ENCODE measurements at places on chromosomes 3 and 15.

GRCh38 chr15:99481951-99482230 is 83.9 kb upstream of the MEF2A start:
- no peak for DNase-seq

- DNase-seq: peak; percentile 89
Measured at GRCh38 chr3:187738331-187739093, 6.8 kb downstream of the BCL6 start.

DNA sequence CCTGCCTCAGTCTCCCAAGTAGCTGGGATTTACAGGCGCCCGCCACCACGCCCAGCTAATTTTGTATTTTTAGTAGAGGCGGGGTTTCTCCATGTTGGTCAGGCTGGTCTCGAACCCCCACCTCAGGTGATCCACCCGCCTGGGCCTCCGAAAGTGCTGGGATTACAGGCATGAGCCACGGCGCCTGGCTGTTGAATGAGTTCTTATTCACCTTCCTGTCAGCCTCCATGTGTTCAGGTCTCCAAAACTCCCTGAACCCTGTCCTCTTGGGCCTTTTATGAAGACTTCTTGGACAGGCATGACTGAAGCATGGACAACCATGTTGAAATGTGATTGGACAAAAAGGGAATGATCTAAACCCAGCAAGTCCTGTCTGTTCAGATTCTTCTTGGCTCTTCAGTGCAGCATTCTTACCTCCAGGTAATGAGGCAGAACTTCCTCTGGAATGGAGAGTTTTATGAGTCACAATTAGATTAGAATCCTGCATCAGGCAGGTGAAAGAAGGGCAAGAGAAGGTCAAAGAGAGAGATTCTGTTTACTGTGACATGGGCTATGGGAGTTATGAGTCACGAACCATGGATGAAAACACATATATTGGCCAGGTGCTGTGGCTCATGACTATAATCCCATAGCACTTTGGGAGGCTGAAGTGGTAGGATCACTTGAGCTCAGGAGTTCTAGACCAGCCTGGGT is 23.1 kb upstream of the EIF4A2 start:
- peak; percentile 21 for DNase-seq

DNA sequence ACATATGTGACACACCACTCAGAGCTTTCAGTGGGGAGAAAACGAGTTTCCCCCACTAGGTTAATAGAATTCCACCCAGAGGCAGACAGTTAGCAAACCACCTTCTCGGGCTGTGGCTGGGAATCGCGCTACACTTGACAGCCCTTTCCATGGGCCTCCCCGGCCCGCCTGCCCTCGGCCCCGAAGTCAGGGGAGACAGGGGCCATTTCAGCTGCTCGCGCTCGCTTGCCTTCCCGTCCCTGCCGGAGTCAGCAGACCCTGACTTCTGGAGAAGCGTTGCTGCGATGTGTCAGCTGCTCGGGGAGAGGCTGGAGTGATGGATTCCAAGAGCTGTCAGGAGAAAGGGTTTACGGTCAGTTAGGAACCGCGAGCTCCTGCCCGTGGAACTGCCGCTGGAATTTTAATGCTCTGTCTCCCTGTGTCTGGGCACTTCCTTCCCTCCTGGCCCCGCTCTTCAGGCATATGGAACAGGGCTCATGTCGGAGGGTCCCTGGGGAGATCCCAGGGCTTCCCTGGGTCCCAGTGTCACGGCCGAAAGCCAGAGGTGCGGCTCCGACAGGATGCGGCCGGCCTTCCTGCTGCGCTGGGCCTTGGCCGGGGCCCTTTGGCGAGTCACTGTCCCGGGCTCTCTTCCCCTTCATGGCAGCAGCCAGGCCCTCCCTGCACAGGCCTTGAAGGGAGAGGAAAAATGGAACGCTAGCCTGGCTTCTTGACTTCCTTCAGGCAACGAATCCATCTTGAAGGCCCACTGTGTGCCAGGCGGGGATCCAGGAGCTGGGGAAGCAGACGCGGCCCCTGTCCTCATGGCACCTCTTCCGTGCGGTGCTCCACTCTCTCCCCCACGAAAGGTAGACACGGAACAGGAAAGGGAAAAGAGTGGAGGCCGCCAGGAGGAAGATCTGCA is 38.4 kb upstream of the VPS8 start:
- DNase-seq: no peak

GRCh38 chr3:184233127-184233843 is 3.9 kb downstream of the VWA5B2 start:
- DNase-seq: no peak

GRCh38 chr3:50359760-50360110 is 414 bp upstream of the TMEM115 start:
- no peak for DNase-seq

DNA sequence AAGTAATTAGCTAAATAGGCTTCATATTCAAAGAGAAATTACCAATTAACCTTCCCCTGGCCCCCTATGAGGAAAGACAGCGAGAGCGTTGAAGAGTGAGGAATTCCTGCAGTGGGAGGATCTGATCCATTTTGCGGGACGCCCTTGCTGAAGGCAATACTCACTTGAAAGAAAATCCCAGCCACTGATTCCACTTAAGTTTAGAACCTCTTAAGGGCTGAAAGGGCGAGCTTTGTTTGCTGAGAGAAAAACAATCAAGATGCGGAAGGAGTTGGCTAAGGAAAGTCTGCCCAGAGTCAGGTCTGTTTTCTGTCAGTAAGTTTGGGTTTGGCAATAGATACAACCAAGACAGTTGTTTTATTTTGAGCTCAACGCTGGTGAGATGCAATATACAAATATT is 102.8 kb upstream of the GBE1 start:
- no peak for DNase-seq

- DNase-seq: no peak
Measured at GRCh38 chr15:92670621-92671020, 15.0 kb upstream of the FAM174B start.

DNA sequence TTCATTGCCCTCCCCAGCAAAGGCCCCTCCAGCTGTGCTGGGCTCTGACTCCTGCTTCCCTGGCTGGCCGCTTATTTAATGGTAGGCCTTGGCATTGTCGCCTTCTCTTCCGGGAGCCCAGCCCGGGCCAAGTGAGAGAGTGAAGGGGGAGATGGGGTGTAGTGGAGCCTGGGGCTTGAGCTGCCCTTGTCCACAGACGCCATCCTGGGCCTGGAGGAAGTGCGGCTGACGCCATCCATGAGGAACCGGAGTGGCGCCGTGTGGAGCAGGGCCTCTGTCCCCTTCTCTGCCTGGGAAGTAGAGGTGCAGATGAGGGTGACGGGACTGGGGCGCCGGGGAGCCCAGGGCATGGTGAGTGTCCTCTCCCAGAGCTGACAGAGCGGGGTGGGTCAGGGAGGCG is 3.3 kb downstream of the LMAN1L start:
- DNase-seq: no peak

DNA sequence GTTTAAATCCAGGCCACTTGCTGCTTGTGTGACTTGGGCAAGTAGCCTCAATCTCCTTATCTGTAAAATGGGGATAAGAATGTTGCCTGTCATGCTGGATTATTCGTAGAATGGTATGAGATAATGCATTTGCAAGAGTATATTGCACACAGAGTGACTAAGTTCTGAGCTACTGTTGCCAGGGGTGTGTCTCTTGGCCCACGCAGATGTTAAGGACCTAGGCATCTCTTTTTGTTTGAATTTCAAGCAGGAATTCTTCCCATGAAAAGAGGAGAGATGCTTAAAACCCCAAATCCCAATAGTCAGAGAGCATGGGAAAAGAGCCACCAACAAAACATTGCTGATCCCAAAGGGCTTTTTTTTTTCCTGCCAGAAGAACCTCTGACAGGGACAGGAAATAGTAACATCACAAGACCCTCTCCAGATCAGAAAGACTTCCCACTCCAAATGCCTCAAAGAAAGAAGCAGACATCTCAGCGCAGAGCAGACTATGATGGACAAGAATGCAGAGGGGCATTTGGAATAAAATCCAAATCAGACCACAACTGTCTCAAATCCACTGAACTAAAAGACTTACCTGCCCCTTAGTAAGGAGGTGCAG is 90.5 kb downstream of the MRPL46 start:
- DNase-seq: no peak

DNA sequence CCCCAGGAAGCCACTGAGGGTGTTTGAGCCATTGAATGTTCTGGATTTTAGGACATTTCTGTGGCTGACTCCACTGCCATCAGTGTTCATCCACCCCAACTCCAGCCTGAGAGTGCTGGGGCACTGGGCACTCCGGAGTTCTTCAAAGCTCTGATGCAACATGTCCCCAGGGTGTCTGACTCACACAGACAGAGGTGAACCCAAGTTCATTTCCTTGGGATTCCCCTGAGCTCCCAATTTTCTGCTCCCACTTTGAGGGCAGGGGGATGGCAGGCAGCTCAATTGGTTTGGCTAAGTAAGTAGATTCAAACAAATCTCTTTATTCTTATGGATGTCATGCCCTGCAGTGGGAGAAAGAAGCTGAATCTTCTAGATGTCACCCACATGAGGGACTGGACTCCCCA is 2.2 kb downstream of the STRA6 start:
- DNase-seq: peak; percentile 39

DNA sequence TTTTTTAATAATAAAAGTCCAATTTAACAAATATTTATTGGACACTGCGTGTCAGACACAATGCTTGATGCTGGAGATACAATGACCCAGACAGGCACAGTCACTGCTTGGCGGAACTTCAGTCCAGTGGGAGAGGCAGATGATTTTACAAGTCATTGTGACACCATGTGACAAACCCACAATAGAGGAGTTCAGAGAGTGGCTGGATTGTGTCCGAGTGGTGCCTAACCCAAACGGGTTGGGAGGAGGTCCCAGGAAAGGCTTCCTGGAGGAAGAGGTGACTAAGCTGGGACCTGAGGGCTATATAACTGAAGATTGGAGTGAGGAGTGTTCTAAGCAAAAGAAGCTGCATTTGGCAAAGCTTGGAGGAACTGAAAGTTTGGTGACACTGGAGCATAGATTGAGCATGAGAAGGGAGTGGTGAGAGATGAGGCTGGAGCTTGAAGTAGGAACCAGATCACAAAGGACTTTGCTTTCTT is 41.4 kb downstream of the CRTC3 start:
- no peak for DNase-seq

DNA sequence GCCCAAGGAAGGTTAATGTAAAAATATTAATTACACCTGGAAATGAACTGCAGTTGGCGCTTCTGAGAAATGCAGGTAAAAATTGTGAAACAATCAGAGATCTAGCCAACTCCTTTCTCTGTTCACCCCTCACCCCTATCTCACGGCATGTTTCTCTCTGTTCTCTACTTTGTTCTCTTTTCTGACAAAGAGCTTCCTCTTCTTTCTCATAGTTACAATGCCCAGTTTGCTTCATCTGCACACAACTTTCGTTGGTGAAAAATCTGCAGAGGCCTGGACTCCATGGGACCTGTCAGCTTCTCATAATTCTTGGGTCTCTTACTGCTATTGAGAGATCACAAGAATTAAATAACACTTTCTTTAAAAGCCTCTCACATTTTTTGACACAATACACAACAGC is 212.9 kb upstream of the LRRN1 start:
- DNase-seq: no peak

DNA sequence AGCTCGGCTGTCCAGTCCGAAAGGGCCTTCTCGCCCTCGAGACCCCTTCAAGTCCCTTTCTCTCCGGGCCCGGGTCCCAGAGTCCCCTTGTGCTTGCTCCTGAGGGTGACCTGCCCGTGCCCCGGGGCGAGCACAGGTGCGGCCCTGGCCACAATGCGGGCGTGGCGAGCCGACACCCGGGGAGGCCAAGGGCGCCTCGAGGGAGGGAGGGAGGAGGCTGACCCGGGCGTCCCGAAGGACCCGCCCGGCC is 810 bp upstream of the MEF2A start:
- no peak for DNase-seq

GRCh38 chr15:68672781-68673205 is 94.0 kb downstream of the CORO2B start:
- DNase-seq: peak; percentile 10

DNA sequence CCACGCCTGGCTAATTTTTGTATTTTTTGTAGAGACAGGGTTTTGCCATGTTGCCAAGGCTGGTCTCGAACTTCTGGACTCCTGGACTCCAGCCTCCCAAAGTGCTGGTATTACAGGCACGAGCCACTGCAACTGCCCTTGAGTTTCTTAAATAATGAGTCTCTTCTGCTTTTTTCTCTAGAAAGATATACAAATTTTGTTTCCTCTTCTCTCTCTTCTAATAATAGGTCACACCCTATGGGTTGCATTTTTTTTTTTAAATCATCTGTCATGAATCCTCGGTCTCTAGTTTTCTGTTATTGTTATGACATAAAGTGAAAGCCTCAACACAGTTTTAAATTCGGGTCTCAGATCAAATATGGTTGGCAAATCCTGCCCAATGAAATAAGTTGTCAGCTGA is 111.2 kb downstream of the IL12A start:
- DNase-seq: no peak

GRCh38 chr15:32730677-32731654 is 13.2 kb downstream of the GREM1 start:
- peak; percentile 40 for DNase-seq

- DNase-seq: no peak
Measured at GRCh38 chr3:55440104-55440708, 46.9 kb downstream of the WNT5A start.

DNA sequence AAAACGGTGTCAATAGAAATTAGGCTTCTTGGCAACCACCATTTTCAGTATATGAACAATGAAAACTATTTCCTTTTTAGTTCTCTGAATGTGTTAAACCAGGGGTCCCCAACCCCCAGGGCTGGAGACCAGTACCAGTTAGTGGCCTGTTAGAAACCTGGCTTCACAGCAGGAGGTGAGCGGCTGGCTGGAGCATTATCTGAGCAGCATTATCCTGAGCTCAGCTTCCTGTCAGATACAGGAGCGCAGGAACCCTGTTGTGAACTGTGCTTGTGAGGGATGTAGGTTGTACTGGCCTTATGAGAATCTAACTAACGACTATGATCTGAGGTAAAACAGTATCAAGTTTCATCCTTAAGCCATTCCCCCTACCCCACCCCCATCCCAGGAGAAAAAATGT is 328.7 kb downstream of the ZBBX start:
- no peak for DNase-seq

DNA sequence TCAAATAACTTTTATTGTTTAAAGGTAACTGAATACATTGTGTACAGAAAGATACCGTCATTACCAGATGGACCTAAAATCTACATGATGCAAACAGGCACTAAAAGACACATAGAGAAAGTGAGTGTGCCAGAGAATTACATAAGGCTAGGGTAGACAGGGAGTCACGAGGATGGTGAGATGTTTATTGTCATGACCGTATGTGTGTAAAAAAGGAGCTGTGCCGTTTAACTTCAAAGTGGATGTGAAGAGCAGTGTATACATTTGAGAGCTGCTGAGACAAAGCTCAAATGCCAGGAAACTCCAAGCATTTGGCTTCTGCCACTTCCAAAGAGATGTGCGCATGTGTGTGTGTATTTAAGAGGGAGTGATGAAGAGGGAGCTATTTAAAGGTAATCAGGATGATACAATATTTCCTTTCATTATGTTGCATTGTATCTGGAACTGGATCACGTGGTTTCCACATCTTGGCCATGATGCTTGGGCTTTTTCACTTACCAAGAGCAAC is 51.4 kb upstream of the IGF1R start:
- no peak for DNase-seq

DNA sequence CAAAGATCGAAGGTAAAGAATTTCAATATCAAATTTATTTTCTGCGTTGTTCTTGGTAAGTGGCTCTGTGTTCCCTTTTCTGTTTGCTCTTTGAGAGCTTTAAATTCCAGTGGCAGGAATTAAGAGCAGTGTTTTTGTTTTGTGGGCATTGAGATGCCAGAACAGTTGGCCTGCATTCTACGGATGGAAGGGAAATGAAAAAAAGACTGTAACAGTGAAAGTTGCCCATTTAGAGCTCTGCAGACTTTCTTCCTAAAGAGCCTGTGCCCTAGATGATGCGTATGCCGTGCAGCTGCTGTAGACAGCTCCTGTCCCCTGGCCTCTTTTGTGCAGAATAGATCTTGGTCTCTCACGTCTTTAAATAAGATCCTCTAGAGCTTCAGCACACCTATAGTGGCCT is 58.8 kb downstream of the KAT2B start:
- no peak for DNase-seq

All from ACHN (cell line).